Memory B cell (primary cell): ENCODE measurements at places on chromosomes 16 and 17.

DNA sequence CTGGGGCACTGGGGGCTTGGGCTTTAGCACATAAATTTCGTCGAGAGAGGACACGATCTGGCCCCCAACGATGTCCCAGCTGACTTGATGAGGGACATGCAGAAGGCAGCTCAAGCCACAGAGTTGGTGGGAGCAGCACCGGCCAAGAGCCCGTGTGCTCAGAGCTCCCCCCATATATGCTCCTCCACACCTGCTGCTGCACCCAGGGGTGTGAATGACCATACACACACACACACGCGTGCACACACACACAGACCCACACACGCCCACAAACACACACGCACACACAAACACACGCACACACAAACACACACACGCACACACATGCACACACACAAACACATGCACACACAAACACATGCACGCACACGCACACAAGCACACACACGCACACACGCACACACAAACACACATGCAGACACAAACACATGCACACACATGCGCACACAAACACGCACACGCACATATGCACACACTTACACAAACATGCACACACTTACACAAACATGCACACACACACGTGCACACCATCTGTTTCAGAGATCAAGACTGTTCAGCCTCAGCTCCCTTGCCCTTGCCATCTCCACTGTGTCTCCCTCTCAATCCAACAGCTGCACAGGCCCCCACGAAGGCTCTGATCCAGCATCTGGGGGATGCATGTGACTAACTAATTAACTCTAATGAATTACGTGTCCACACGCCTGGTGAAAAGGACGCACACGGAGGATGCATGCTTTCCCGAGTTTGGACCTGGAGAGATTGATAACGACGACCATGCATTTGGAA is 85.6 kb upstream of the TNRC6C start:
- DNase-seq, result no peak

DNA sequence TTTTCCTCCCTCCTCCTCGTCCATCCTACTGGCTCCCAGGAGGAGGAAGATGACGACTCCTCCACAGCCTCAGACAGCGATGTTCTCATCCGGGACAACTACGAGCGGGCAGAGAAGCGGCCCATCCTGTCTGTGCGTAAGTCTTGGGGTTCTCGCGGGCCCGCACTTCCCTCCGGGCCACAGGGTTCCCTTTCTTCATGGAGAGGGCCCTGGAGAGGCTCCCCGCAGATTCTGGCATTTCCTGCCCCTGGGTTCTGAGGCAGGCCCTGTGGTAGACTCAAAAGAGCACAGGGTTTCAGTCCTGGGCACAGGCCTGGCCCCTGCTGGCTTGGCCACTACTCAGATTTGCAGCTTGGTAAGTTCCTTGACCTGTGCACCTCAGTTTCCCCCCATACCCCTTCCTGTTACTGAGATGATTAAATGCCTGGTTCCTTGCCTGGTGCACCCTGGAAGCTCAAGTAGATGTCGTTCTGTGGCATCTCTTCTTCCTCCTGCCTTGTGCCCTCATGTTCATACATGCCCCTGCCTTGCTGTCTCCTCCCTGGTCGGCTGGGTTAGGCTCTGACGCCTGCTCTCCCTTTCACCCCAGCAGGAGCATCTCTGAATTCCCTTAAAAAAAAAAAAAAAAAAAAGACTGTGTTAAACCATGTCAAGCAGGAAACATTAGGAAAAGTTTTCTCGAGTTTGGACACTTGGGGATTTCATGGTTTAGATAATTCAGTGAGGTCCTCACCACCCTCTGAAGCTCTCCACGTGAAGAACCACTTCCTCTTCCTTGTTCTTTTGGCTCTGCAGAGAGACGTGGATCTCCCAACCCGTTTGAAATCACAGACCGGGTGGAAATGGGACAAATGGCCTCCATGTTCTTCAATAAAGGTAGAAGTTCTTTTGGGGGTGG is 14.3 kb upstream of the NAT9 start:
- DNase-seq, result no peak

GRCh38 chr16:30377050-30377811 is 2.6 kb downstream of the MYL11 start:
- no peak for DNase-seq

DNA sequence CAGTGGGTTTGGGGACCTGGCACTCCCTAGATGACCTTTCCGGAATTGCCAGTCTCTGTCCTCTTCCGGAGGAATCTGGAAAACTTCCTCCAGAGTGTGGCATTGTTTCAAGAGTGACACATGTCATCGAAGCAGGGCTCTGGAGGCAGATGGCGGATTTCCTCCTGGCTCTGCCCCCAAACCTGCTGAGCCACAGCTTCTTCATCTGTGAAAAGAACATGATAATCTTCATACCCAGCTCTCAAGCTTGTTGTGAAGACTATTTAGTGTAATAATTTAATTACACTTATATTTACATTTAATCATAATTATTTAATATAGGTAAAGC is 19.7 kb upstream of the TEX2 start:
- no peak for DNase-seq

GRCh38 chr17:4134721-4135120 is 8.1 kb downstream of the ZZEF1 start:
- no peak for DNase-seq

- no peak for DNase-seq
Measured at GRCh38 chr17:51947160-51947735, 211.3 kb downstream of the CA10 start.

DNA sequence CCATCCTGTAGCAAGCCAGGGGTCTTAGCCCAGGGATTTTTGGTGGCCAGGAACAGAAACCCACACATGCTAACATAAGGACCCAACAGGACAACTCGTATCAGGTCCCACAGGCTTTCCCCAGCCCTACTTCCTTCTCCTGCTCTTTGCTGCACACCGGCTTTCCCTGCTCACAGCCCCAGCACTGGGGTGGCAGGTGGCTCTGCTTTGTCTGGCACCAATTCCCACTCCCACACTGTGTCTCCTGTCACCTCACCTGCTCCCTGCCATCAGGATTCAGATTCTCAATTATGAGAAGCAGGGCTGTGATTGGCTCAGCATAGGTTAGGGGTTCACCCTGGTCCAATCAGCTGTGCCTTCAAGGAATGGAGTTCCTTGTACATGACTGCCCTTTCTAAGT is 94.1 kb downstream of the TMEM132E start:
- no peak for DNase-seq

DNA sequence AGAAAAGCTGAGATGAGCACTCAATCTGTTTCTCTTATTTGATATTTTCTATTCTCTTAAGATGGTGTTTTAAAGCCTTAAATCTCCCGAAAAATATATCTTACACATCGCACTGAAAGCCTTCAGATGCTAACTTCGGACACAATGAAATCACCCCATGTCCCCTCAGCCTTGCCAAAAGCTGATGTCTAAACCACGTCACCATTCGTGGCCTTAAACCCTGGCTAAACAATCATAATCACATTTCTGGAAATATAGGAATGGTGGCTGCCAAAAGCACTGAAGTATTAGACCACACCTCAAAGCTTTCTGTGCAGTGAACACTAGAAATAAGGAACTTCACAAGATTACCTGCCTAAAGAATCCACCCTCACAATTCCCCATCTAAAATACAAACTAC is 402.7 kb downstream of the SOX9 start:
- DNase-seq, result no peak

DNA sequence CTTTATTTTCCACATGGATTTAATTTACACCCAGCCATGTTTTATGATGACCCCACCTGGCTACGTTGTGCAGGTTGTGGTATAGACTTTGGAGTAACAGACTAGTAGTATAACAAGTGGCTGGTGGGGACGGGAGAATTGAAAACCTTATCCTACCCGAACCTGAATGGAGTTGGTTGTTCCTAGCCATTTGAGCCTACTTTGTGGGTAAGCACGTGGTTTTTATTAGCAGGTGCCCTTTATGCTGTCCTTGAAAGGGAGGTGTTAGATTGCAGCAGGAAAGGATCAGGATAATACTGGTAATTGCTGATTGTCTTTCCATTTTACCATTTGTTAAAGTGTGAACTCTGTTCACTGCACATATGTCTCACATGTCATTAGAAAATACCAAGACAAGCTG is 31.9 kb upstream of the PHAF1 start:
- DNase-seq, result no peak

- DNase-seq, result no peak
Measured at GRCh38 chr17:58414596-58414997, 2.7 kb downstream of the RNF43 start.

DNA sequence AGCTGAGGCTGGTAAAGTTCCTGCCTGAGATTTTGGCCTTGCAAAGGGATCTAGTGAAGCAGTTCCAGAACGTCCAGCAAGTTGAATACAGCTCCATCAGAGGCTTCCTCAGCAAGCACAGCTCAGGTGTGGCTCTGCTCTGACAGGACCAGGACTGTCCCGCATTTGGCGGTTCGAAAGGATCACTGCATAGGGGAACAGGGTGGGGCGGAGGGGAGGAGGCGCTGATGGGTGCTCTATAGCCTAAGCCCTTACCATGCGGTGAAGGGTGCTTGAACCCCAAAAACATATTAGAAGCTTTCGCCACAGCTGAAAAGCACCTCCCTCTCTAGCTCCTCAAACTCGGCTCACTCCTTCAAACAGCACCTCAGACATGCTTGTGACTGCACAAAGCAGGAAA is 29.9 kb upstream of the ENDOV start:
- DNase-seq, result no peak

DNA sequence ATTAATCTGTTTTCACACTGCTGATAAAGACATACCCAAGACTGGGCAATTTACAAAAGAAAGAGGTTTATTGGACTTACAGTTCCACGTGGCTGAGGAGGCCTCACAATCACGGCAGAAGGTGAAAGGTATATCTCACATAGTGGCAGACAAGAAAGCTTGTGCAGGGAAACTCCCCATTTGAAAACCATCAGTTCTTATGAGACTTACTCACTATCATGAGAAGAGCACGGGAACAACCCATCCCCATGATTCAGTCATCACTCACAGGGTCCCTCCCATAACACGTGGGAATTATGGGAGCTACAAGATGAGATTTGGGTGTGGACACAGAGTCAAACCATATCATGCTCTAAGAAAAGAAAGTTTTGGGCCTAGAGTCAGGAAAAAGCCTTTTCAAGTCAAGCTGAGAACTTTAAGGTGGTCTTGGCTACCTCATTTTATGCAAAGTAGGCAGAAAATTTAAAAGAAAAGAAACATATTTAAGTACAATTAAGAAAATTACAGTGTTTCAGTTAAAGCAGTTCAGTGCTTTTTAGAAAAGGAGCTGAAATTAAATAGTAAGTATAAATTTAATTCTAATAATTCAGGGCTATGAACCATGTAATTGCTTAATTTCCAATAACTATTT is 24.9 kb upstream of the CRYM start:
- DNase-seq, result no peak

DNA sequence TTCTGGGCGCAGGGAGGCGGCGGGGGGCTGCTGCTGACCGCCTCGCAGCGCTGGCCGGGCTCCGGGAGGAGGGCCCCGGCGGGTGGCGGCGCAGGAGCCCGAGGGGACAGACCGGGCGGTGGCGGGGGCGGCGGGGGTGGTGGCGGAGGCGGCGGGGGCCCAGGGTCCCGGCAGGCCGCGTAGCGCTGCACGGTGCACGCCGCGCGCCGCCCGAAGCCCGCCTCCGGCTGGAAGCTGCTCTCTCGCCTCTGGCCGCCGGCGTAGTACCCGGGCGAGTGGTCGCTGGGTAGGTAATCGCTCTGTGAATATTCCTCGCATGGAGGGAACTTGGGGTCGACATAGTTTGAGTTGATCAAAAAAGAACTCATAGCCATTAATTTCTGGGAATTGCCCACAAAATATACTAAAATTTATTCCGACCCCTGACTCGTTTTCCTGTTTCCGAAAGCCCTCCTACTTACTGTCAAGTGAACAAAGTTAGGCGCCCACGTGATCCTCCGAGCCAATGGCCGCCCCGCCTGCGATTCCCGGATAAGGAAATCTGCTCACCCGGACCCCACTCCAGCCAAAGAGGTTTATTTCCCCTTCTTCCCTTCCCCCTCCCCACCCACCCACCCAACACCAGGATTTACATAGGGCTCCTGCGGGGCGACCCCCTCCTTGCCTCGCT is at the start of gene HOXB4:
Gene HOXB4, minus strand, starts transcription at position 405 of the 670 bp plus-strand sequence. Its CDS starts 31 bp downstream, at position 374.
- no peak for DNase-seq

- peak; percentile 43 for DNase-seq
Measured at GRCh38 chr17:73591296-73592078, 52.8 kb downstream of the SDK2 start.

DNA sequence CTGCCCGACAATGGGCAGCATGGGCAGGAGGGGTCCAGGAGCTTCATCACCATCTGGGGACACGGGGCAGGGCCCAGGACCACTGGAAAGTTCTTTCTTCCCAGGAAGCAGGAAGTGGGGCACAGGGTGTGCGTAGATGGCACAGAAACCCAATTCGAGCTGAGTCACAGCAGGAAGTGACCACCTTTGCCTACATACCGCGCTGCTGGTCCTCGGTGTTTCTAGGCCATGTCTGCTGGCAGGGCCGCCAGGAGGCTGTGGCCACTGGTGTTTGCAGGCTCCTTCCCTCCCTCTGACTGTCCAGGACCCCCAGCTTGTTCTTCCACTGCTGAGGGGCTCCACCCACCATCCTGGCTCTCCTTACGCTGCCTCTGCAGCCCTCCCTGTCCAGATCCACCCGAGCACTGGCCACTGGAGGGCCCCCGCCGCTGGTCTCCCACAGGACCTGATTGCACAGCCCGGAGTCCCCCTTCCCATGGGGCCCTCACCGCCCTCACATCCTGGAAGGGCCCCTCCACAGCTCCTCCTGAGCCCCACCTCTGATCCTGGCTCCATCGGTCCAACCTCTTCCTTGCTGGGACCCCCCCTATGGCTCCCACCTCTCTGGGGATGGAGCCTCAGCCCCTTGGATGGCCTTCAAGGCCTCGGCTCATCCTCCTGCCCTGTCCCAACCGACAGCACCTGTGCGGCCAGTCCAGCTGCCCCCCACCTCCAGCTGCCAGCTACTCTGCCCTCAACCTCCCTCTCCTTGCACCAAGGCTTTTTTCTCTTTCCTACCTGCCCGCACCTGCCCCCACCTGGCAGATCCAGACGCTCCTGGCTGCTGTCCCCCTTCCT is 14.5 kb upstream of the RASD1 start:
- no peak for DNase-seq

GRCh38 chr17:77066165-77066564 is 74.6 kb upstream of the SEC14L1 start:
- no peak for DNase-seq

- no peak for DNase-seq
Measured at GRCh38 chr17:56152874-56153602, at the start of gene ANKFN1. Gene ANKFN1 (plus strand): TSS chr17:56153475. CDS start chr17:56212668, 59,193 bp downstream.

GRCh38 chr17:28665994-28666393 is 4.0 kb downstream of the SUPT6H start:
- no peak for DNase-seq
